H1 (cell line): ENCODE measurements at places on chromosomes 1 and 21. TPM values are rescaled to one million over a fixed set of nuclear protein-coding genes. Genes with fewer than 3 reads are reported as not detected.

LY9 gene
- total RNA-seq = not detected in 2 replicates

DNA sequence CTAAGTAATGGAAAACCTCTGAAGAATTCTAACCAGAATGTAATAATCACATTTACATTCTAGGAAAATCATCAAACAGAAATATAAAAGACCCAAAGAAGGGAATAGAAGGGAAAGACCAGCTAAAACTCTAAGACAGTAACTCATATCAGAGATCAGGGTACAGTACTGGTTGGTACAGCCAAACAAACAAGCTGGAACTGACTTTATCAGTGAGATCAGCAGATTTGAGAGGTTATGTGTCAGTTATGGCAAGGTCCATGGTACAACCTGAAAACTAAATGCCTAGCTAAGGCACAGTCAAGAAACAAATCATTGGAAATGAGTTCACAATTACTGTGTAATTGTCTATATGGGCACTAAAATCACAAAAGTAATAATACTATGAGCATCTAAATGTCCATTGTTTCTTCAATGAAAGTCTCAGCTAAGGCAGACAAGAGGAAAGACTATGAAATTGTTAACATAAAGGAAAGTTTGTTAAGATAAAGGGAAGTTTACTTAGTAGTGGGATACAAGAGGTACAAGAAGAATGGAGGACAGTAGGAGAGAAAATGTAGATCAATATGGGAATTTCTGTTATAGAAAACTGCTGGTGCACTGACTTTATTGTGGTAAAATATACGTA, 75.8 kb downstream of the TRIM33 start:
- DNase-seq = no peak

SELE gene
- total RNA-seq = not detected in 2 replicates

GRCh38 chr1:226658546-226659125, 80.4 kb downstream of the ITPKB start:
- no peak for DNase-seq

- DNase-seq = no peak
These were observed 12.4 kb upstream of the TAL1 start for GRCh38 chr1:47244339-47244862.

GRCh38 chr1:169456029-169456428, 28.8 kb upstream of the CCDC181 start:
- DNase-seq = no peak

SLC26A9 gene
- not detected in 2 replicates for total RNA-seq

CELA2B gene
- not detected in 2 replicates for total RNA-seq

- no peak for DNase-seq
These were observed 228.6 kb upstream of the LYPLAL1 start for GRCh38 chr1:218945050-218945449.

GRCh38 chr1:201461645-201462441, 7.1 kb downstream of the PHLDA3 start:
- DNase-seq = no peak

DNA sequence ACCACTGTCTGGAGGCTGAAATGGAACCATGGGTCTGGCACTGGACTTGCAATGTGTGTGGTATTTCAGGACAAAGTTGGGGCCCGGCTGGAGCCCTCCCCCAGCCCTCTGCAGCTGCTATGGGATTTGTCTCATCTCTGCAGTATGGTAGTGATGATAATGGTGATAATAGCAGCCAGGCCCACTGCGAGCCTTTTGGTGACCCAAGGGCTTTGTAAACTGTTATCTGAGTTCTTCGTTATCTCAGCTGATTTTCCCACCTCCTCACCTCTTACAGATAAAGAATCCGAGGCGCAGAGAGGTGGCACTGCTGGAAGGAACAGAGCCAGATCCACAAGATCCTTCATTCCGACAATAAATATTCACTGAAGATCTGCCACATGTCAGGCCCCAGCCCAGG, 11.7 kb upstream of the WNT4 start:
- DNase-seq = no peak

DNA sequence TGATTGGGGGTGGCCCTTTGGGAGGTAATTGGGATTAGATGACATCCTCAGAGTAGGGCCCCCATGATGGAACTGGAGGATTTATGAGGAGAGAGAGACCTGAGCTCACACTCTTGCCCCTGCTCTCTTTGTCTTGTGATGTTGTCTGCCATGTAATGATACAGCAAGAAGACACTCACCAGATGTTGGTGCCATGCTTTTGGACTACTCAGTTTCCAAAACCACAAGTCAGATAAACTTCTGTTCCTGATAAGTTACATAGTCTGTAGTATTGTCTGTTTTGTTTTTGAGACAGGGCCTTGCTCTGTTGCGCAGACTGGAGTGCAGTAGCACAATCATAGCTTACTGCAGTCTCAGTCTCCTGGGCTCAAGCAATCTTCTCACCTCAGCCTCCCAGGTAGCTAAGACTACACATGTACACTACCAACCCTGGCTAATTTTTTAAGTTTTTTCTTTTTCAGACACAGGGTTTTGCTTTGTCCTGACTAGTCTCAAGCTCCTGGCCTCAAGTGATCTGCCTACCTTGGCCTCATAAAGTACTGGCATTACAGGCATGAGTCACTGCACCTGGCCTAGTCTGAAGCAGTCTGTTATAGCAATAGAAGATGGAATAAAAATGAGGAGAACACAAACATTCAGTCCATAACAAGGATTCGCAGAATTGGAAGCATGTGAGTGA, 115.0 kb upstream of the GALNT2 start:
- no peak for DNase-seq

C1orf21 gene
- total RNA-seq = 49.9 and 51.0 TPM in 2 replicates

FCRLB gene
- 0.15 and 0.24 TPM in 2 replicates for total RNA-seq

DNA sequence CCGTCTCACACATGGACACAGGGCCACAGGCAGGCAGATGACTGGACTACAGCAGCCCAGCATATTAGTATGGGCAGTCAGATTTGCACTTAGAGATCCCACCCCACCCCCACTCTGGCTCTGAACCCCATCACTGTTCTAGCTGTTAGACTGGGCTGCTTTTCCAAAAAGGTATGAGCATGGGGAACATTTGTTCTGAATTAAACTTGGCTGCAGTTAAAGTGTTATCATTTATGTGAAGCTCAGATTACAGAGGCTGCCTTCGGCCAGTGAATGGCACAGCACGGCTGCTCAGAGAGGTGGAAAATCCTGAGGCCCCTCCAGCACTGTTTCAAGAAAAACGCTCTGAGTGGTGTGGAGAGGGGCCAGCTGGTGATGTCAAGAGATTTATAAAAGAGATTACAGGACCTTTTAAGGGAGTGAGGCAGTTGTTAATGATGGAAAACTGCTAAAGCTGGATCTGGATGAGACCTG, 6.9 kb upstream of the NOS1AP start:
- DNase-seq = no peak

- no peak for DNase-seq
These were observed 107.9 kb downstream of the SPSB1 start for GRCh38 chr1:9400425-9401079.

DNA sequence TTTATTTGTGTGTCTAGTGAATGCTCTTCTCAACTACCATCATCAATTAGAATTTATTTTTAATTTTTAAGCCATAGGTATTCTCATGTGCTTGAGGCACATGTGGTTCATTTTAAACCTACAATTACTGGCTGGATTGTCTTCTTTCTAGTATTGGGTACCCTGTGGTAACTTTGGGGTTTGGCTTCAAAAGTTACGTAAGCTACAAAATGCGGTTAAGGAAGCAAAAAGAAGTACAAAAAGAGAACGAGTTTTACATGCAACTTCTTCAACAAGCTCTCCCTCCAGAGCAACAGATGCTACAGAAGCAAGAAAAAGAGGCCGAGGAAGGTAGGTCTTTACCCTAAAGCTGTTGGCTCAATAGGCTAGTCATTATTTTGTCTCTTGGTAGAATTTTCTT, 25.8 kb downstream of the MACO1 start:
- DNase-seq = no peak

- DNase-seq = no peak
These were observed 77.4 kb upstream of the KRTAP11-1 start for GRCh38 chr21:30958741-30959140.

SPATA1 gene
- total RNA-seq = 1.1 TPM in 2 replicates

DNA sequence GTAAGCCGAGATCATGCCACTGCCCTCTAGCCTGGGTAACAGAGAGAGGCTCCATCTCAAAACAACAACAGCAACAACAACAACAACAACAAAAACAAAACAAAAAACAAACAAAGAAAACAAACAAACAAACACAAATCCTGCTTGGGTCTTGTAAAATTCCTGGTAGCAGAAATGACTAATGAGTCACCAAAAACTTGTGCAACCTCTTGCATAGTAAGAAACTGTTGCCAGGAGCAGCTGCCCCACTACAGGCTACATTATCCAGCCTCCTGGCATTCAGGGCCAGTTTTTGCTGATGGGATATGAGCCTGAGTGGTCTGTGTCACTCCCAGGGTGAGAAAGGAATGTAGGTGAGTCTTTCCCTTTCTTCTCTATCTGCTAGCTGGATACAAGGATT, 245.4 kb downstream of the TNR start:
- no peak for DNase-seq

DNA sequence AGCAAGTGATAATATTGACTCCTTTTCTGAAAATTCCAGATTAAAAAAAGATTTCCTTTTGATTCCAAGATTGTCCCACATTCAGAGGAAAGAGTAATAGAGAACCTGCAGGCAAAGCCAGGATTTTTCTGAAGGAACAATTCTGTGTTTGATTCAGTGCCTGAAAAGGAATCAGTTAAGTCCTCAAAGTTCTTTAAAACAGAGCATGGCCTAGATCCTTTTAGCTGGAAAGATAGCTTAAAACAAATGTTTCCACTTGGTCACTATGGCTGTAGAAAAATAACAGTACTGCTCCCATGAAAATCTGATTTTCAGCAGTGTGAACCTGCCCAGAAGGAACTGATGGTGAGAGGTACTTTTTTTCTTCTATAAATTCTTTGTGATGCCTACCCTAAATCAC, 41.8 kb downstream of the HS2ST1 start:
- no peak for DNase-seq

DNA sequence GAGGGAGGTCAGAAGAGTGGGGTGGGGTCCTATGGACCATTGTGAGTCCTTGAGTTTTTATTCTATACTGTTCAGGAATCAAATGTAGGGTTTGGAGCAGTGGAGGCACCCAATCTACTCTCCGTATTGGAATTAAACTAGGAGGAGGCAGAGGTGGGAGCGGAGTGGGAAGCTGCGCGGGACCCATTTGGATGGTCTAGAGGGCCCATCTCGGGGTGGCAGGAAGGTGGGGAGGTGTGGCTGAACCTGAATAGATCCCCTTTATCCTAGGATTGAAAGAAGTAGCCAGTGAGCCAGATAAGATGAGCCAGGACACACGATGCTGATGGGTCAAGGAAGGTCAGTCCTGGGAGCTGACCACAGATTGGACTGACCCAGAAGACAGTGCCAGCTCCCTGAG, 325.8 kb downstream of the AJAP1 start:
- DNase-seq = no peak
